ENCODE measurements at places on chromosomes 4 and X.

GRCh38 chr4:28508636-28509035 lies 1648.0 kb downstream of the STIM2 start:
- no peak for DNase-seq

DNA sequence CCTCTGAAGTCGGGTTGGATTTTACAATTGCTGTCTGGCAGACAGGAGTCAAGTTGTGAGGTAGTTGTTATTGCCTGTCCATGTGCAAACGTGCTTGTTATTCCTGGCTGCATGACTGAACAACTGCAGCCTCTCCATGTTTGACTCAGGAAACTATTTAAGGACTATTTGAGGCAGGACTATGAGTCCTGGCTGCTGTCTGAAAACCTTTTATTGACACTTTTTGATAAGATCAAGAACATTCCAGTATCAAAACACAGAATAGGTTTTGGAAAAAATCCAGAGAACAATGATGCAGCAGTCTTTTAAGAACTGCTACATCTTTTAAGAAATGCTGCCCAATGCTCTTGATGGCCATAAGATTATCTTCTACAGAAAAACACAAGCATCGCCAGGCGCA lies 10.0 kb upstream of the SPRY1 start:
- DNase-seq, result no peak

DNA sequence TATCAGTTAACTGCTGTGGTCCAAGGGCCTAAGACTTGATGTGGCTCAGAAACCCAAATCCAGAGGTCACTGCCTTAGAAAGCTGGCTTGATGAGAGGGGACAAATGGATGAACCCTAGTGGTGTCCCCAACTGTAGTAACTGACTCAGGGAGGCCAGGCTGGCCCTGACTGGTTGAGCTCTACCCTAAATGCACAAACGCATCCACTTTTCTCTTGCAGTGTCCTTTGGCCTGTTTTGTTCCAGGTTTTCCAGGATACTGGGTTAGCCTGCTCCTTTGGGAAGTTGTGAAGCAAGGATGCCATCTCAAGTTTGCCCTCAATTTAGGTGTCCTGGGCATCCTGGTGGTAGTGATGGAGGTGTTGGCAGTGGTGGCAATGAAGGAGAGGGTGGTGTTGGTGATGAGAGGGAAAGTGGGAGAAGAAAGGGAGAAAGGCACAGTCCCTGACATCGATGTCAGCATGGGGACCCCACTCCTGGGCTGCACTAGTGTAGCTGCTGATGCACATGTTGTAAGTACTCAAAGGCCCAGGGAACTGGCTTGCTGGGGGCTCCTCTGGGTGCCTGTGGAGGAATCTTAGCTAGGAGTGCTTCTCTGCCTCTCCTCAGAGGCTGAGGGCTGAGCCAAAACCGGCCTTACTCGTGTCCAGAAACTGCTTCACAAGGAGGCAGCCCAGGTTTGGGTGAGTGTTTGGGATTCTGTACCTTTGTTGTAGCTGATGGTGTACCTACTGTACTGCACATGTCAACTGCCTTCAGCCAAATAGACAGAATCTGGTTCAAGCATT lies 2.9 kb upstream of the HAND2 start:
- DNase-seq, result no peak

- no peak for DNase-seq
Measured at GRCh38 chr4:73343432-73343831, 60.7 kb upstream of the ALB start.

DNA sequence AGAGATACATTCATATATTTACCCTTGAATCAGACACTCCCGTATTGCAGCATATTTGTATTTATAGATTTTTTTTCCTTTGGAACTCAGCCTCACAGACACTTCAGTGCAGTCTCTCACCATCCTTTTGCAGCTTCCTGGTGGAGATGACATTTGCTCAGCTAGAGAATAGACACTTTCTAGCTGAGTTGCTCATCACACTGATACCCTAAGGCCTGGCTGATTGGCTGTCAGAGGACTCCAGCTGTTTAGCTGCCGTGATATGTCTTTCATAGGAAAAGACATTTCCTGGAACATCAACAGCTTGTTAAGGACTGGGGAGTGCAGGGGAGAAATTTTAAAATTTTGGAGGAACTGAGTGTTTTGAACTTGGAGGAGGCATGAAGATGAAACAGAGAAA lies 429.6 kb downstream of the SMARCA1 start:
- DNase-seq, result no peak

GRCh38 chr4:104447294-104447693 lies 47.4 kb downstream of the CXXC4 start:
- DNase-seq, result no peak

- no peak for DNase-seq
Measured at GRCh38 chrX:16963216-16963615, 16.8 kb downstream of the REPS2 start.

- DNase-seq, result no peak
Measured at GRCh38 chr4:151481813-151482212, 72.8 kb downstream of the FHIP1A start.

DNA sequence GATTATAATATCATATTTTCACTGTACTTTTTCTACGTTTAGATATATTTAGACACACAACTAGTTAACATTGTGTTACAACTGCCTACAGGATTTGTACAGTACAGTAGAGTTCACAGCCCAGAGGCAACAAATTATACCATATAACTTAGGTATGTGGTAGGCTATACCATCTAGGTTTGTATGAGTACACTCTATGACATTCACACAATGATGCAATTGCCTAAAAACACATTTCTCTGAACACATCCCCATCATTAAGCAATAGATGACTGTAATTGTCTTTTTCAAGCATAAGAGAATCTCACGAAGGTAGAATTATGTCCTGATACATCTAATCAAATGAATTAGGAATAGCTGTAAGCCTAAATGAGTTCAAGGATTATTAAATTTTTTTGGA lies 12.3 kb upstream of the TIGD2 start:
- DNase-seq, result no peak

- no peak for DNase-seq
Measured at GRCh38 chr4:2651998-2652397, 104.1 kb downstream of the TNIP2 start.

DNA sequence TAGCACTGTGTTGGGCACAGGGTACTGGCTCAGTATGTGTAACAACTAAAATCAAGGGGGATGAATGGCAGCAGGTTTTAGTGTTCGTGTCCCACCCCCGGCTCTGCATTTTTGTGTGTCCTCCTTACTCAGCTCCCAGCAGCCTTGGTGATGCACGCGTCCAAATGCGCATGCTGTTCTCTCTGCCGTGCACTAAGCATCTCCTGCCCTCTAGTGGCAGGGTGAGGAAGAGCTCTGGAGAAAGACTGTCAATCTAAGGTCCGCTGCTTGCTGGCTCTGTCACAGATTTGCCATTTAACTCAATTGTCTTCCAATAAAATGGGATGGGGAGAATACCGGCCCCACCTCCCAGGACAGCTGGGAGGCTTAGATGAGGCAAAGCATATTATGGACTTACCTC lies 61.4 kb downstream of the WFS1 start:
- DNase-seq, result no peak

- DNase-seq, result peak; percentile 98
Measured at GRCh38 chrX:48801280-48802088, at the start of gene HDAC6. TSS of gene HDAC6 (plus strand) at chrX:48802067. CDS start at chrX:48802693, 626 bp downstream.

Measured in NCI-H2081 (cell line).